ENCODE measurements at places on chromosomes 7 and 10.

- no peak for DNase-seq
Observed at GRCh38 chr7:69937097-69937496, 338.8 kb downstream of the AUTS2 start.

GRCh38 chr10:125014836-125015355, 73.0 kb downstream of the ZRANB1 start:
- DNase-seq, result no peak

GRCh38 chr10:42972946-42973345, 103.9 kb upstream of the RET start:
- no peak for DNase-seq

GRCh38 chr7:95334447-95334846, 10.1 kb upstream of the PON1 start:
- no peak for DNase-seq

DNA sequence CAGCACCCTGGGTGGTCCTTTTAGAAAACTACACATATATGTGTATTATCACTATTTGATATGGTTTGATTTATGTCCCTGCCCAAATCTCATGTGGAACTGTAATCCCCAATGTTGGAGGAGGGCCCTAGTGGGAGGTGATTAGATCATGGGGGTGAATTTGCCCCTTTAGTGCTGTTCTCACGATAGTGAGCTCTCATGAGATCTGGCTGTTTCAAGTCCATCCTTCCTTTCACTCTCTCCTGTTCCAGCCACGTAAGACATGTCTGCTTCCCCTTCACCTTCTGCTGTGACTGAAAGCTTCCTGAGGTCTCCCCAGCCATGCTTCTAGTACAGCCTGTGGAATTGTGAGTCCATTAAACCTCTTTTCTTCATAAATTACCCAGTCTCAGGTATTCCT, 37.3 kb downstream of the DOCK4 start:
- DNase-seq, result no peak

GRCh38 chr7:79998363-79998762, 136.3 kb upstream of the GNAI1 start:
- DNase-seq, result no peak

- no peak for DNase-seq
Observed at GRCh38 chr7:157228864-157229422, 90.2 kb downstream of the UBE3C start.

DNA sequence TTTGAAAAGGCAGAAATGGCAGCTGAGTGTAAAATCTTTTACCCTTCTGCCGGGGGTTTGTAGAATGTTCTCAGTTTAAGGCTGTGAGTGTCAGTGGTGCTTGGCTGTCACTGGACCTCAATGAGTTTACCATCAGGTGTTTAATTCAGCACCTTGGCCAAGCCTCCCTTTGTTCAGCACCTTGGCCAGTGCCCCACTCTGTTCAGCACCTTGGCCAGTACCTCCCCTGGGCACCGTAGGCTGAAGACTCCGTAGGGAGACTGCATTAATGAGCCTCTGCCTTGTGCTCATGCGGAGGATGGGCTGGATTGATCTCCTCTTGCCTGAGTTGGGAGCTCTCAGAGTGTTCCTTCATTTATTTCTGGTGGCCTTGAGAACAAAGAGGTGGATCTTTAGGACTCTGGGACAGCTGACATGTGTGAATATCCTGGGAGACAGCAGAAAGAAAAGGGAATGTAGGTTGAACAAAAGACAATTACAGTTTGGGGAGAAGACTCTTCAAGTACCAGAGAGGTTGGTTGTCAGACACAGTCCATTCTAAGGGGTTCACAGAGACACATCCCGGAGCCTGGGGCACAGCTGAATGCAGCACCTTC, 1.6 kb downstream of the FAM24A start:
- no peak for DNase-seq

DNA sequence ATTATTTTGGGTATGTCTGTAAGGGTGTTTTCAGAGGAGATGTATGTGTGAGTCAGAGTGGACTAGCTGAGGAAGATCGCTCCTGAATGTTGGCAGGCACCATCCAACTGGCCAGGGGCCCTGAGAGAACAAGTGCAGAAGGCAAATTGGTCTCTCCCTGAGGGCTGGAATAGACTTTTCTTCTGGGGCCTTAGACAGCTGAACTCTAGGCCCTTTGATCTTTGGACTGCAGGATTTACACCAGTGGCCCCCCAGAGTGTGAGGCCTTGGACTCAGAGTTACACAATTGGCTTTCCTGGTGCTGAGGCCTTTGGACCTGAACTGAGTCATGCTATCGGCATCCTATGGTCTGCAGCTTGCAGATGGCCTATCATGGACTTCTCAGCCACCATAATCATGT, 217.2 kb downstream of the REEP3 start:
- DNase-seq, result no peak

DNA sequence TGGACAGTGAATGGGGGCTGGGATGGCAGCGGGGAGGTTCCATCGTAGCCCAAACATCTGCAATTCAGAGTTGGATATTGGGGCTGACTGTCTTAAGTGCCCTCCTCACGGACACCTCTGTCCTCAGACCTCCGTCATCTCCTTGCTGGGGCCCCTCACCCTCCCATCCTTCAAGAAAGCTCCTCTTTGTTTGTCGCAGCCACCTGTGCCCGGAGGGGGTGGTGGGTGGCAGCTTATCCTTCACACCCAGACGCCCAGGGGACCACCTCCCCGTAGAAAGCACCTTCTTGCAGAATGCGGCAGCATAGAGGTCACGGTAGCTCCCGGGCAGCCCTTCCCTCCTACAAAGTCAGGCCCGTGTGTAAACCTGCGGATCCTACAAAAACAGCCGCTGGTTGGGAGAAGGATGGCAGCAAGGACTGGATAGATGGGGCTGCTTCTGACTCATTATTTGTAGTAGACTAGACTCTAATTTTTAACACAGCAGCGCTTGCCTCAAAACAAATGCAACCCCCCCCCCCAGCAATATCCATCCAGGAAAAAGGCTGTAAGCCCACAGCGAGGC, 1.3 kb upstream of the PTPRN2 start:
- DNase-seq, result no peak

- no peak for DNase-seq
Observed at GRCh38 chr10:5654218-5654755, 12.1 kb downstream of the ASB13 start.

DNA sequence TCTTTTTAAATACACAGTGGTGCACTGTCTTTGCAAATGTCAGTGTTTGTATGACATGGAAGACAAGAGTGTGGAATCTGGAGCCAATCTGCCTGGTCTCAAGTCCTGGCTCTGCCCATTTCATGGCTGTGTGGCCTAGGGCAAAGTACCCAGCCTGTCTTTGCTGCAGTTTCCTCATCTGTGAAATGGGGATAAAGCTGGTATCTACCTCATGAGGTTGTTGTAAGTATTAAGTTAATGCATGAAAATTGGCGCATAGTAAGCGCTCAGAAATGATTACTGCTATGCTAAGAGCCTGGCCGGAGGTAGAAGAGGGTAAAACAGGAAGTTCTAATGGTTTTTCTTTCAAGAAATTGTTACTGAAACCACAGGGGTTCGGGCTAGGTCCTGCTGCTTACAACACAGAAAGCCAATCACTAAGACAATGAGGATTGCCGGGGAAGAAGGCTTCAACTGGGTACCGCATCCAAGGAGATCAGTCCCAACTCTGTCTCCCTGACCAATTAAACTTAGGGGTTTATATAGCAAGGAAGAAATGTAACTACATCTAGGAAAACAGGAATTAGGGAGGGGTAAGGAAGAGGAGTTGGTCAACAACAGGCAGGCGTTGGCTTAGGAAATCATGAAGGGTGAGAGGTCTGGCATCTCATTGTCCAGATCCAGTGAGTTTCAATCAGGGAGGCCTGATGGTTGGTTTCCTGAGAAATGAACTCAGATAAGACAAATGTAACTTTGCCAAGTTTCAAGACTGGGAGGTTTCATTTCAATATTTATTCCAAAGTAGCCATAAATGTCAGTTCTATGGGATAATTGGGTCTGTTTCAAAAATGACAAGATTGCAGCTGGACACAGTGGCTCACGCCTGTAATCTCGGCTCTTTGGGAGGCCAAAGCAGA, 57.0 kb downstream of the CHST3 start:
- no peak for DNase-seq

DNA sequence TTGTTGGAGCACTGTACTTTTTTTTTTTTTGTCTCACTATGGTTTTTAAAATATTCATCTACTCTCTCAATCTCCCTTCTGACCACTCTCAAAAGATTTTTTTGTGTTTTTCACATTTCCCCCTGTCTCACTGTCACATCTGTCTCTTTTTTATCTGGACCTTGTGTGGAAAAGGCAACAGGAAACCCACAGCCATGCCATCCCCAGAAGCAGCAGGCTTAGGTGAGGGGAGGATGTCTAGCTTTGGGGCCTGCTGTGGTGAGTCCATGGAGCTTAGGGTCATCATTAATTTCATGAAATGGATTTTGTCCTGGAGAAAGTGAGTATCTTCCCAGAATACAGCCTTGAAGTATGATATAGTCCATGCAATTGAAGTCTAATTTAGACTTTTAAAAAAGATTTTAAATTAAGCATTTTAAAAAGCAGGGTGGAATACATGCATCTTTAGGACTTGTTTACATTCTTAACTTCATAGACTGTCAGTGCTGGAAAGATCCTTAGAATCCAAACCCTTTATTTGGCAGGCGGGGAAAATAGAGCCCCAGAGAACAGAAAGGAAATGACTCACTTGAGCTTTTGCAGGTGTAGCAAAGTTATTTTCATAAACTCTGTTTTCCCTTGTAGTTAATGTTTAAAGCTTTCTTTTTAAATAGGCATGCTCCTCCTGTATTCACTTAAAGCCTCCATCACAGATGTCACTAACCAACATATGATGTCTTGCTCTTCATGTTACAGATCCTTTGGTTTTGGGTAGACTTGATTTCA, 25.1 kb downstream of the MINDY4 start:
- DNase-seq, result peak; percentile 59

DNA sequence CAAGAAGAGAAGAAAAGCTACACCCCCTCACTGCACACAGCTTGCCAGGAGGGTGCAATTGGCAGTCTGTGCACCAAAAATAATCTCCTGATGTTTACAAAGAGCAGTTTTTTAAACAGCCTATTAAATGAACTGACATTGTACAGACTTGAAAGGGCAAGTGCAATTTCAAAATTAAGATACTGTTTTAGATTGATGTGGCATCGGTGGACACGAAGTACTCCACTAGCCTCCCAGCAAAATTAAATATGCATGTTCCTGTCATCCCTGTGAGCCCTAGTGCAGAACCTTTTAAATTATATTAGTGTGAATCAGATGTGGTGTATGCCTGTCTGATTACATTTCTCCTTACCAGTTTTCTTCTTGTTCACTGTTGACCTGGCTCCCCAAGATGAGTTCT, 87.9 kb downstream of the WIPF3 start:
- DNase-seq, result no peak

DNA sequence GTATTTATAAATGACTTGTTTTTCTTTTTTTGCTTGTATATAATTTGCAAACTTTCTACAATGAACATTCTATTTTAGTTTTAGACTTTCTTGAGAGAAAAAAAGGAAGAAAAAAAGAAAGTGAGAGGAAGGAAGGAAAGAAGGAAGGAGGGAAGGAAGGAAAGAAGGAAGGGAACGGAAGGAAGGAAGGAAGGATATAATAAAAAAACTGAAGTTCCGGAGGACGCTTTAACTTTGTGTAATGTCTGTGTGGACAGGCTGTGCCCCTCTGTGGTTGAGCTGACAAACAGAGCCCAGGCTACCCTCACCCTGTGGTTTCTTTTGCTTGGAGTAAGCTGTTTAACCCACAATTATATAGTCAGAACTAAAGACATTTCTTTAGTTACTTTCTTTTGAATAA, 108.7 kb downstream of the SEMA3D start:
- no peak for DNase-seq

DNA sequence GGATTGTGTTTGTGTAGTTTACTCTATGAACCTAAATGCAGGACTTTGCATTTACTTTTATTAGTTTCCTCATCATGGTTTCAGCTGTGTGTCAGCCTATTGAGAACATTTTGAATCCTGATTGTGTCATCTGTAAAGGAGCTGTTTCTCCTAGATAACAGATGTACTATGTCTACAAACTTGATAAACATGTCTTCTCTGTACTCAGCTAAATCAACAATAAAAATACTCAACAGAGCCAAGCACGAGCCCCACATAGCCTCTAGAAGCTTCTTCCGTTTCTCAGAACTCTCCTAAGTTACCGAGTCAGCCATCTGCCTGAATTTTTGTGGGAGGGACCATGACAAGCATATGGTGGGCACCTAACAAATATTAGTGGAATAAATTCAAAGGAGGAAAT, 234.7 kb downstream of the SKAP2 start:
- no peak for DNase-seq

- no peak for DNase-seq
Observed at GRCh38 chr10:119818889-119819270, 53.8 kb downstream of the MCMBP start.

DNA sequence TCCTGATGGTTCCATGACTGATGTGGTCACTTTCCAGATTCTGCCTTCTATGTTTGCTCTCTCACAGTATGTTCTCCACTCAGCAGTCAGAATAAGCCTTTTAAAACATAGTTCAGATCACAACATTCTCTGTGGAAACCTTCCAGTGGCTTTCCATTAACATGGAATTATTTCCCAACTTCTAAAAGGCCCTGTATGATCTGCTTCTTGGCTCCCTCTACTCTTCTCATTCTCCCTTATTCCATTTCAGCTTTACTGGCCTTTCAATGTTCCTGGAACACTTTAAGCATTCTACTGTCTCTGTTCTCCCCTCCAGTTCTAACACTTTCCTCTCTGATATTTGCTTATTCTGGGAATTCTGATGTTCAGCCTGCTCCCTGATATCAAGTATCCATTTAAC, 325.6 kb downstream of the THSD7A start:
- DNase-seq, result no peak

DNA sequence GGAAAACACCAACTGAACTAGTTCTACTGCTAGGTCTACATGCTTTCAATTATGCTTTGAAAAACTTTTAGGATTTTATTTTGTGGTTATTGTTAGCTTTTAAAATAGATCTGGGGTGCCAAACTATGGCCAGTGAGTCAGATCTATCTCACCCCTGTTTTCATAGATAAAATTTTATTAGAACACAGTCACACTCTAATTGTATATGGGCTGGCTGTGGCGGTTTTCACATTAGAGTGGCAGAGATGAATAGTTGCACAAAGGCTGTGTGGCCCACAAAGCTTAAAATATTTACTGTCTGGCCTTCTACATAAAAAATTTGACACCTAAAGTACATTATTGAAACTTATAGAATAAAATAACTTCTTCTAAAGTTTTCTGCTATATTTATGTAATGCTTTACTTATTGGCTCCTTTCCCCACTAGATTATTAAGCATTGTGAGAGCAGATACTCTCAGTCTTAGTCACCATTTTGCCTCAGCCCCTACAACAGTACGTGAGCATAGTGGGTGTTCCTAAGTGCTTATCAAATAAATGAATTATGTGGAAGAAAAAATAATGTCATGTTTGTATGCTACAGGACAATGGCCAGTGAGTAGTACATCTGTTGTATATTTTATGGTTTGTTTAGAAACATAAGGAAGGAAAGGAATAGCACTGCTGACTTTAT, 5.4 kb upstream of the SUV39H2 start:
- DNase-seq, result no peak
